ENCODE measurements at places on chromosomes 16 and 17.

DNA sequence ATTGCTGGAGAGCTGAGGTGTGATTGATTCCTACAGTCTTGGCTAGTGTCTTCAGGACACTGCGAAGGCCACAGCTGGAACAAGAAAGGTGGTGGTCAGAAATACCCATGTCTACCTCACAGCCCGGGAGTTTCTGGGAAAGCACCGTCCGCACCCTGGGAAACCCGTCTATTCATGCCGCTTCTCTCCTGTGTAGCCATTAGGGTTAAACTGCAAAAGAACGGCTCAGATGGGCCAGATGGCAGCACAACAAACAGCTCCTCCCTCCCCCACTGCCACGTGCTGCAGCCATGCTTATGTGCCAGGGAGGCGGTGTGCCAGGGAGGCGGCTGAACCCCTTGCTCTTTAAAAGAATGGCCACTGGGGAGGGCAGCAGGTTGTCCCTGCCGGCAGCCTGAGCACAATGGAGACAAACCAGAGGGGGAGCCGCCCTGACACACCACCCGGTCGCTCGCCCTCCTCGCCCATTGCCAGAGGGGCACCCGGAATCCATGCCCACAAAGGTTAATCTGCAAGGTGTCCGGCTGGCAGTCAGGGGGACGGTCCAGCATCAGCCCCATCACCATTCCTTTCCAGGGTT lies 65.2 kb downstream of the CYTH1 start:
- DNase-seq, result no peak

GRCh38 chr17:4658478-4659305 lies 17.2 kb upstream of the ALOX15 start:
- no peak for DNase-seq

- no peak for DNase-seq
Measured at GRCh38 chr16:89599451-89599858, 14.0 kb upstream of the DPEP1 start.

DNA sequence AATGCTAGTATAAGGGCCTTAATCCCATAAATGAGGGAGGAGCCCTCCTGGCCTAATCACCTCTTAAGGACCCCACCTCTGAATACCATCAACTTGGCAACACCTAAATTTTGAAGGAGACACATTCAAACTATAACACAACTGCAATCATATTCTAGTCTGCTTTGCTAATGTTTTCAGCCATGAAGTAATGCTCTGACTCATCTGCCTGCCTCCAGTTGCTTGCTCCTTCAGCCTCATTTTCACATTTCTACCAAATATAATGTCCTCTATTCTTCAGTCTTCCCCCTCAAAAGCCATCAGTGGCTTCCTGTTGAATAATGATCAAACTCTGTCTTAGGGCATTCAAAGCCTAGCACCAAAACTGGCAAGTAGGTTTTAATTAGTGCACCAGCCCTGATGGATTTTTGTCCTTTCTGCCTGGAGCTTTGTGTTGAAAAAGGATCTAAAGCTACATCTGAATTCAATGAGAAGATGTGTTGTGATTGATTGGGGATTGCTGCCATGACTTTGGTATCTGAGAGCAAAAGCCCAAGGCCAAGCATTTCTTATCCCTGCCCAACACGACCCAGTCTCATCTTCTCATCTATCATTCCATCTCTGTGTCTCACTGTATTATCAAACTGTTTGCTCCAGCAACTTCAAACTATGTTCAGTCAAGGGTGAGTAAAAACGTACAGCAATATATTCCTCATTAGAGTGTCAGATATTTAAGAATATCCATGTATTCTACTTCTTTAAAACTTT lies 140.8 kb upstream of the ELAC2 start:
- DNase-seq, result no peak

DNA sequence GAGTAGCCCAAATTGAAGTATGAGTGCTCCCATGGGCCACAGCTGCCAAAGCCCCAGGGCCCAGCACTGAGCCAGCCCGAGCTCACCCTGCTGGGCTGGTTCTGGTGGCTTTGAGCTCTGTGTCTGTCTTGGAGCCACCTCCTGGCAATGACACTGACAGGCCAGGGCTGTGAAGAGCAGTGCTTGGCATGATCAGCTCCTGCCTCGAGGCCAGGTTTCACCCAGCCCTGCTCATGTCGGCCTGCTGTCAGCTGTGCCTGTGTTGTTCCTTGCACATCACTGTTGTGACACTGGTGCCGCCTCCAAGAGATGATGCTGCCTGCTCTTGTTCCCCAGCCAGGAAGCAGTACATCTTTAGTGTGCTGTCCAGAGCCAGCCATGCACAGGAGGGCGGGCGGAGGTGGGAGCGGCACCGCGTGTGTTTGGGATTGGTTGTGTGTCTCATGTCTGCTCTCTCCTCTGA lies 26.0 kb downstream of the PLD6 start:
- no peak for DNase-seq

DNA sequence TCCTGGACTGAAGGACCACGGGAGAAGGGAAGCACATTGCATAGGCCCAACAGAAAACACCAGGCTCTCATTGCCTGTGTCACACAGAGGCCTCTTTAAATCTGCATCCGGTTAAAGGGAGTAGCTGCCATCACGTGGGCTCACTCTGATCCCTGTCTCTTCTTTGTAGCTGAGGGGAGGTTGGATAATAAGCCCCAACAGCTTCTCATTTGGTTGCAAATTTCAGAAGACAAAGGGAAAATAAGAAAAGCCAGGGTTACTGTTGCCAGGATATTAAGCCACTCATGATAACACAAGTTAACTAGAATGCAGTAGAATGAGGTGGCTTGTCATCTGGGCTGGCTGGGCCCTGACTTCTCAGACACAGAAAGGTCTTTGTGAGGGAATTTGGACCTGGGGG lies 325.1 kb upstream of the ERCC4 start:
- no peak for DNase-seq

DNA sequence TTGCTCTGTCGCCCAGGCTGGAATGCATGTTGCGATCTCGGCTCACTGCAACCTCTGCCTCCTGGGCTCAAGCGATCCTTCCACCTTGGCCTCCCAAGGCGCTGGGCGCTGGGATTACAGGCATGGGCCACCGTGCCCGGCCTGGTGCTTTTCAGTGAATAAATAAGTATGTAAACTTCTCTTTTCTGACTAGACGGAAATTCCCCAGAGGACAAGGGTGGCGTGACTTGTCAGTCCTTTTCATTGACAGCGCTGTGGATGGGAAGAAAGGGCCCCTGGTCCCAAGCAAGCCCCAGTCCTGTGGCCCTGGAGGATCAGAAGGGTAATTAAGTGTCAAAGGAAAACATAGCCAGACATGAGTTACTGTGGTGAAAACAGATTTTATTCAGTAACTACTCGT lies 9.6 kb upstream of the SPN start:
- no peak for DNase-seq

DNA sequence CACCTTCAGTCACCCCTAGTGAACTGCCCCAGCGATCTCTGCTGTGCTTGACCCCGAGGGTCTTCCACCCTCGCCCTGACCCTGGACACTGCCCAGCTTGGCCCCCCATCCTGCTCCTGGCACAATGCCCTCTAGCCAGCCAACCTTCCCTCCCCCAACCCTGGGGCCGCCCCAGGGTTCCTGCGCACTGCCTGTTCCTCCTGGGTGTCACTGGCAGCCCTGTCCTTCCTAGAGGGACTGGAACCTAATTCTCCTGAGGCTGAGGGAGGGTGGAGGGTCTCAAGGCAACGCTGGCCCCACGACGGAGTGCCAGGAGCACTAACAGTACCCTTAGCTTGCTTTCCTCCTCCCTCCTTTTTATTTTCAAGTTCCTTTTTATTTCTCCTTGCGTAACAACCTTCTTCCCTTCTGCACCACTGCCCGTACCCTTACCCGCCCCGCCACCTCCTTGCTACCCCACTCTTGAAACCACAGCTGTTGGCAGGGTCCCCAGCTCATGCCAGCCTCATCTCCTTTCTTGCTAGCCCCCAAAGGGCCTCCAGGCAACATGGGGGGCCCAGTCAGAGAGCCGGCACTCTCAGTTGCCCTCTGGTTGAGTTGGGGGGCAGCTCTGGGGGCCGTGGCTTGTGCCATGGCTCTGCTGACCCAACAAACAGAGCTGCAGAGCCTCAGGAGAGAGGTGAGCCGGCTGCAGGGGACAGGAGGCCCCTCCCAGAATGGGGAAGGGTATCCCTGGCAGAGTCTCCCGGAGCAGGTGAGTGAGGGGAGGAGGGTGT lies at the start of gene TNFSF13:
TNFSF13 (plus strand) TSS at position 207 of the 776 bp plus-strand sequence; CDS start at position 497, 290 bp downstream.
- no peak for DNase-seq

DNA sequence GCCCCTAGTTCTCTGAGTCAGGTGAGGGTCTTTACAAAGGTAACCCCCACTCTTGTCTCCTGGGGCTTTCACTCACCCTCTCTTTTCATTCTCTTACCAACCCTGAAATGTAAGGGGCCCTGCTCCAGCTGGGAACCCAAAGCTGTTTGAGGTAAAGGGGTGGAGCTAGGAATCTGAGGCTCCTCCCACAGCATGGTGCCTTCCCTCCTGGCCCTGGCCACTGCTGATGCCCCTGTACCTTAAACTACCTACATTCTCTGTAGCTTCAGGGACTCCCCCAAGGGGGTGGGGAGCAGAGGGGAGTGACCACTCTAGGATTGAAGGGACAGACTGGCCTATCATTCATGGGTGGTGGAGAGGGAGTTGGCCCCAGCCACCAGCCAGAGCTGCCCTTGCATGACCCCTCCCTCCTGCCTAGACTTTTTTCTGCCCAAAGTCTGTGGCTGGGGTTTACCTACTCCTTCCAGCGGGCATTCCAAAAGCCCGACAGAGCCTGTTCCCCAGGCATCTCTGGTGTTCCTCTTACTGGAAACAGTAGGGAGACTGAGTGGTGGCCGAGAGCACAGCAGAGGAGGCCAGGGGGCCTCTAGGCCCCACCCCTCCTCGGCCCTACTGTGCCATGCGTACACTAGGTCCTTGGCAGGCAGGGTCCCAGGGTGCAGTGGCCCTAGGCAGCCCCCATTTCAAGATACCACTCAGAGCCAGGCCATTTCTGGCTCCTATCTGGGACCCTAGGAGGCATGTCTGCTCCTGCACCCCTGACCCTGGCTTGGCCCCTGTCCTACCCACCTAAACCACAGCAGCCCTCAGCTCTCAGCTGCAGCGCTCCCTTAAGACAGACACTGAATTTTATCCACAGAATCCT lies 9.5 kb downstream of the DOK4 start:
- DNase-seq, result no peak

- DNase-seq, result no peak
Measured at GRCh38 chr16:27920391-27920891, 143.1 kb downstream of the GSG1L start.

- no peak for DNase-seq
Measured at GRCh38 chr16:88665570-88665969, 2.7 kb upstream of the MVD start.

DNA sequence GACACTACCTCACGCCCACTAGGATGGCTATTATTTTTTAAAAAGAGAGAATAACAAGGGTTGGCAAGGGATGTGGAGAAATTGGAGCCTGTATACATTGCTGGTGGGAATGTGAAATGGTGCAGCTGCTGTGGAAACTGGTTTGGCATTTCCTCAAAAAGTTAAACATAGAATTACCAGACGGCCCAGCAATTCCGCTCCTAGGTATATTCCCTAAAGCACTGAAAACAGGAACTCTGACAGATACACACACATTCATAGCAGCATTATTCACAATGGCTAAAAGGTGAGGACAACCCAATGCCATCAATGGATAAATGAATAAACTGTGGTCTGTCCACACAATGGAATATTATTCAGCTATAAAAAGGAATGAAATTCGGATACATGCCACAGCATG lies 60.3 kb upstream of the CBX4 start:
- DNase-seq, result no peak

DNA sequence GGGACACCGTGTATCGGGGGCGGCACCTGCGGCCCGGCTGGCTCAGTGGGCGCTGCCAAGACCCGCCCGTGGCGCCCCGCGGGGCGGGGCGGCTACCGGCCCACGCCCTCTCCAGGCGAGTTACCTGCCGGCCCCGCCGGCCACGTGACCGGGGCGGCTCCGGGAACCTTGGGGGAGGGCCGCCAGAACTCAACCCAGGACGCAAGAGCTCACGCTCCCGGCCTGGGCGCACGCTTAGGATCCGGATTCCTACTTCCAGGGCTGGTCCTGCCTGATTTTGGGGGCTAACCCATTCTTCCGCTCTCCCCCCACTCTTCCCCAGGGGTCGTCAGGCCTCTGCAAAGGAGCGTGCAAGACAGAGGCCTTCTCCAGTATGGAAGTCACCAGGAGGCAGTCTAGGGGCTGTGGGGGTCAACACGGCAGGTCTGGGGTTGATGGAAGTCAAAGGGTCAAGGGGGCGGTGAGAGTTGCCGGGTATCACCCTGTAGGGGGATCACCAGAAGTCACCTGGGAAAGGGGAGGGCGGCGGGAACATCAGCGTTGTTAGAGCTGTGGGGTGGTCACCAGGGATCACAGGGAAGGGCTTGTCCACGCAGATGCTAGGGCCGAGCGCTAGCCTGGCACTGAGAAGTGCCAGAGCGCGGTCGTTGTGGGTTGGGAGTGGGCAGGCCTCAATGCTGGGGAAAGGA lies 354 bp upstream of the ESRP2 start:
- no peak for DNase-seq
